Central memory CD8-positive, alpha-beta T cell (primary cell): ENCODE measurements at places on chromosomes 3 and 15.

DNA sequence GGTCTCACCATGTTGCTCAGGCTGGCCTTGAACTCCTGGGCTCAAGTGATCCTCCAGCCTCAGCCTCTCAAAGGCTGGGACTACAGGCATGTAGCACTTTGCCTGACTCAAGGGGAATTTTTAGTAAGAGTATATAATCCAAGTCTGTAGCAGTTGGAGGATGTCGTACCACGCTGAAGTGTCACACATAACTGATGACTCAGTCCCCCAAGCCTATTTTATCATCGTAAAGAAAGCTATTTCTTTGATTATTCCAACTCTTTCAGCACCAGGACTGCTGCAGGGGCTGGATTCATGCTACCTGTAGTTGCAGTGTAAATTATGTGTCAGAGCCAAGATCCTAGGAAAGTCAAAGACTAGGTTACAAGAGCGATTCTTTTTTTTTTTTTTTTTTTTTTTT is 1.4 kb upstream of the PRKCI start:
- peaks cover 20% of the 10 kb centered on the region for H3K4me1 ChIP-seq
- no peak overlapping the region for H3K27ac ChIP-seq
- H3K27me3 ChIP-seq, result no peaks in the 10 kb centered on the region
- DNase-seq, result no peak
- peak overlapping the region; percentile 41 for H3K4me3 ChIP-seq

DNA sequence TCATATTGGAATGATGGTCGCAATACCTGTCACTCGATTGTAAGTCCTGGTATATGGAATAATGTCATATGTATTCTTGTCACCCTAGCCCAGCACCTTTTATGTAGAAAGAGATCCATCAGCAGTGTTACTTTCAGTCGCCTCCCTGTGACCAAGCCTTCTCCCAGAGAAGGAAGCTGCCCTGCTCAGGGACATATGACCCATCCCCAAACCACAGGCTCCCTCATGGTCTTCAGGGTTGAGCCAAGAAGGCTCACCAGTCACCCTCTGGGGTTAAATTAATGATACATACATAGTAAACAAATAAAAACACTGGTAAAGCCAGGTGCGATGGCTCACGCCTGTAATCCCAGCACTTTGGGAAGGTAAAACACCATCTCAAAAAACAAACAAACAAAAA is 4.6 kb upstream of the MFGE8 start:
- H3K4me1 ChIP-seq, result peaks cover 5% of the 10 kb centered on the region
- H3K4me3 ChIP-seq, result no peak overlapping the region
- no peak overlapping the region for H3K27ac ChIP-seq
- H3K27me3 ChIP-seq, result peaks cover 47% of the 10 kb centered on the region

GRCh38 chr3:5123937-5124336 is 1.8 kb downstream of the ARL8B start:
- H3K27me3 ChIP-seq, result no peaks in the 10 kb centered on the region
- H3K4me1 ChIP-seq, result peaks cover 42% of the 10 kb centered on the region
- no peak for DNase-seq
- H3K27ac ChIP-seq, result peak overlapping the region; percentile 72
- peak overlapping the region; percentile 77 for H3K4me3 ChIP-seq

- no peaks in the 10 kb centered on the region for H3K36me3 ChIP-seq
- H3K4me3 ChIP-seq, result no peak overlapping the region
- no peak for DNase-seq
- no peak overlapping the region for H3K27ac ChIP-seq
Measured at GRCh38 chr15:68852461-68852860, 31.8 kb upstream of the ANP32A start.

GRCh38 chr3:37800022-37800551 is 61.6 kb upstream of the CTDSPL start:
- DNase-seq, result no peak
- H3K4me3 ChIP-seq, result no peak overlapping the region
- H3K4me1 ChIP-seq, result no peaks in the 10 kb centered on the region
- H3K36me3 ChIP-seq, result peaks cover 2% of the 10 kb centered on the region

DNA sequence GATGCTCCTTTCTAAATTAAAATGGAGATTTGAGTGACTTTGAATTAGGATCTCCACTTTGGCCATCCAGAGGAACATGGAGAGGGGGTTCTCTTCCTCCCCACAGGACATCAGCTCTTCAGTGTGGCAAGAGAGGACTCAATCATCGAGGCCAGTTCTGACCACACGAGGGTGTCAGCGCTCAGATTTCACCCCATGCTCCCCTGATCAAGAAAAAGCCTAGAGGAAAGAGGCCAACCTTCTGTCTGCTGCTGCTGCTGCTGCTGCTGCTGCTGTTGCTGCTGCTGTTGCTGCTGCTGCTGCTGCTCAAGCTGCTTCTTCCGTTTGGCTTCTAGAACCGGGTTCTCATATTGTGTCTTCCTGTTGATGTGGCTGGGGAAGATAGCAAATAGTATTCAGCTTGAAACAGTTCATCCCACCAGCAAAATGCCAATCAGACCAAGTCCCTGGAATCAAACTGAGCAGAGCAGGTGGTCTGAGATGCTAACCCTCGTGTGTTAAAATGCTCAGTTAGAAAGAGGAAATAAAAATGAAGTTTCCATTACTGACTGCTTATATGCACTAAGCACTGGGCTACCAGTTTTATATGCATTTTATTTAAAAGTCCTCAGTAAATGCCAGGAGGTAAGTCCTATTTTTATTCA is 599.0 kb downstream of the MAGI1 start:
- no peak overlapping the region for H3K4me3 ChIP-seq
- H3K27me3 ChIP-seq, result no peaks in the 10 kb centered on the region
- H3K4me1 ChIP-seq, result no peaks in the 10 kb centered on the region
- H3K27ac ChIP-seq, result no peak overlapping the region

- H3K4me1 ChIP-seq, result no peaks in the 10 kb centered on the region
- no peak overlapping the region for H3K4me3 ChIP-seq
- no peaks in the 10 kb centered on the region for H3K27me3 ChIP-seq
- H3K27ac ChIP-seq, result no peak overlapping the region
Measured at GRCh38 chr3:29823233-29823632, 542.4 kb downstream of the RBMS3 start.

- peaks cover 8% of the 10 kb centered on the region for H3K4me1 ChIP-seq
- no peak for DNase-seq
- peaks cover 9% of the 10 kb centered on the region for H3K36me3 ChIP-seq
- peak overlapping the region; percentile 19 for H3K27ac ChIP-seq
Measured at GRCh38 chr15:85755942-85756341, 38.8 kb downstream of the KLHL25 start.

- DNase-seq, result no peak
- no peak overlapping the region for H3K27ac ChIP-seq
- H3K36me3 ChIP-seq, result no peaks in the 10 kb centered on the region
- no peak overlapping the region for H3K4me3 ChIP-seq
Measured at GRCh38 chr3:106809623-106810299, 567.5 kb upstream of the CCDC54 start.

DNA sequence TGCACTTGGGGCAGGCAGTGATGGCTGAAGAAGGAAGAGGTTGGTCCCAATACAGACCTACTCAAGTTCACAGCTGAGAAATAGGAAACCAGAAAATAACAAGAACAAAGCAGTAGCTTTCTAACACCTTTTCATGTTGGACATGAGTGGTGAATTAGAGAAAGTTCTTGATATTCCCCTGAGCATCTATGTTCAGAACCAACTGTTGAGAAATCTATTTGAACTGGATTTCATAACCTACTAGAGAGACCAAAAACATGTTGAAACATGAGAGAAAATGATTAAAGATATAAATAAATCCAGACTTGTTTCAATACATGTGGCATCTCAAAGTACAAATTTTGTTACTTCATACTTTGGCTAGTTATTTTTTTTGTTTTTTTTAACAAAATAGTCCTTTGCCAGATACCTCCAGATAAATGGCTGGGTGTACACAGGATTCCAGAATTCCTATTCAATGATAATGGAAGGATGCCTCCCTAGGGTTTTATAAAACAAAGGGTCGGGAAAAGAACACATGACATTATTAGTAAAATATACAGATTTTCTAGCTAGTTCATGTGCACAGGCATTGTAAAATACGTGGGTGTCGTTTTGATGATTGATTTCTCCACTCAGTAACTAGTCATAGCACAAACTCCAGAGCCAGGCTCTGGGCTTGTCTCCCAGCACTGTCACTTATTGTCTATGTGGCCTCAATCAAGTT is 34.4 kb upstream of the TNFSF10 start:
- H3K27me3 ChIP-seq, result no peaks in the 10 kb centered on the region
- no peak overlapping the region for H3K27ac ChIP-seq
- no peak overlapping the region for H3K4me3 ChIP-seq
- peaks cover 5% of the 10 kb centered on the region for H3K36me3 ChIP-seq
- H3K4me1 ChIP-seq, result peaks cover 15% of the 10 kb centered on the region

- no peaks in the 10 kb centered on the region for H3K4me1 ChIP-seq
- no peak overlapping the region for H3K4me3 ChIP-seq
- no peak overlapping the region for H3K27ac ChIP-seq
Measured at GRCh38 chr3:16199769-16200168, 25.3 kb downstream of the GALNT15 start.

DNA sequence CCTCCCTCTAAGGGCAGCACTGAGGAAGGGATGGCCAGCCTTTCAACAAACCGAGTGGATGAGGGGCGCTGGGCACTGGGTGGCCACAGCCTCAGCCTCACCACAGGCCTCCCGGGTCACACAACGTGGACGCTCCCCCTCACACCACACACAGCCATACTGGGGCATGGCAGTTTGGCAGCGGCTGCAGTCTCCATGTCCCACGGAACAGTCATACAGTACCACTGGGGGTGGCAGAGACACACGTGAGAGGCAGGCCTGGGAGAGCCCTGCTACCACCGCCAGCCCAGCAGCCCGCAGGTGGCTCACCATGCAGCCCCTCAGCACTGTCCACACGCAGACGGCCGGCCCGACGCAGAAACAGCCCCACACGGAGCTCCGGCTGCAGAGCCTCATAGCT is 11.7 kb downstream of the PLXNB1 start:
- no peaks in the 10 kb centered on the region for H3K4me1 ChIP-seq
- DNase-seq, result no peak
- H3K36me3 ChIP-seq, result peaks cover 2% of the 10 kb centered on the region
- no peak overlapping the region for H3K4me3 ChIP-seq
- H3K27me3 ChIP-seq, result no peaks in the 10 kb centered on the region

DNA sequence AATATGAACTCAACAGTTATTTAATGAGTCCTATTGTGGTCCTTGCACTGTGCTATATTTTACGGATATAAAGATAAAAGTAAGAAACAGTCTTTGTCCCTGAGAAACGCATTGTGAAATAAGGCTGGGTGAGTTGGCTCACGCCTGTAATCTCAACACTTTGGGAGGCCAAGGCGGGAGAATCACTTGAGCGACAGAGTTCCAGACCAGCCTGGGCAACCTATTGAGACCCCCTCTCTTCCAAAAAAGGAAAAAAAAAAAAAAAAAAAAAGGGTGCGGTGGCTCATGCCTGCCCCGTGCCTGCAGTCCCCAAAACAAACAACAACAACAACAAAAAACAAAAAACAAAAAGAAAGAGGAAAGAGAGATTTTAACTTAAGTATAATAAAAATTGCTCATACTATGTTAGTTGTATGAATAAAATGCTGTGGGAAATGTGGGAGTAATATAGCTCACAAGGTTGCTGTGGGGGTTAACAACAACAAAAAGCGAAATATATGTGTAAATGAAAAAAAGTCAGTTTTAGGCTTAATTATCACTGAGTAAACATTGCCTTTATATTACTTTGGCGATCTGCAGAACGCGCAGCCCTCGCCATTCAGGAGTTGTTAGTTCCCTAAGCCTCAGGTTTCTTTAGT is 461 bp upstream of the FNDC3B start:
- peak overlapping the region; percentile 92 for H3K4me3 ChIP-seq
- peaks cover 5% of the 10 kb centered on the region for H3K36me3 ChIP-seq
- no peak for DNase-seq
- H3K27ac ChIP-seq, result peak overlapping the region; percentile 97
- H3K4me1 ChIP-seq, result peaks cover 34% of the 10 kb centered on the region
- no peaks in the 10 kb centered on the region for H3K27me3 ChIP-seq

GRCh38 chr15:73884159-73884558 is 10.8 kb downstream of the TBC1D21 start:
- peaks cover 29% of the 10 kb centered on the region for H3K27me3 ChIP-seq
- no peaks in the 10 kb centered on the region for H3K4me1 ChIP-seq

- H3K27ac ChIP-seq, result no peak overlapping the region
- peaks cover 59% of the 10 kb centered on the region for H3K27me3 ChIP-seq
- peaks cover 2% of the 10 kb centered on the region for H3K36me3 ChIP-seq
- no peak for DNase-seq
- no peak overlapping the region for H3K4me3 ChIP-seq
Measured at GRCh38 chr15:74209560-74209958, 7.0 kb upstream of the STRA6 start.

GRCh38 chr15:61815356-61816083 is 244.7 kb downstream of the VPS13C start:
- peaks cover 54% of the 10 kb centered on the region for H3K27me3 ChIP-seq
- peaks cover 3% of the 10 kb centered on the region for H3K36me3 ChIP-seq
- DNase-seq, result no peak
- no peaks in the 10 kb centered on the region for H3K4me1 ChIP-seq
- H3K27ac ChIP-seq, result no peak overlapping the region
- no peak overlapping the region for H3K4me3 ChIP-seq

DNA sequence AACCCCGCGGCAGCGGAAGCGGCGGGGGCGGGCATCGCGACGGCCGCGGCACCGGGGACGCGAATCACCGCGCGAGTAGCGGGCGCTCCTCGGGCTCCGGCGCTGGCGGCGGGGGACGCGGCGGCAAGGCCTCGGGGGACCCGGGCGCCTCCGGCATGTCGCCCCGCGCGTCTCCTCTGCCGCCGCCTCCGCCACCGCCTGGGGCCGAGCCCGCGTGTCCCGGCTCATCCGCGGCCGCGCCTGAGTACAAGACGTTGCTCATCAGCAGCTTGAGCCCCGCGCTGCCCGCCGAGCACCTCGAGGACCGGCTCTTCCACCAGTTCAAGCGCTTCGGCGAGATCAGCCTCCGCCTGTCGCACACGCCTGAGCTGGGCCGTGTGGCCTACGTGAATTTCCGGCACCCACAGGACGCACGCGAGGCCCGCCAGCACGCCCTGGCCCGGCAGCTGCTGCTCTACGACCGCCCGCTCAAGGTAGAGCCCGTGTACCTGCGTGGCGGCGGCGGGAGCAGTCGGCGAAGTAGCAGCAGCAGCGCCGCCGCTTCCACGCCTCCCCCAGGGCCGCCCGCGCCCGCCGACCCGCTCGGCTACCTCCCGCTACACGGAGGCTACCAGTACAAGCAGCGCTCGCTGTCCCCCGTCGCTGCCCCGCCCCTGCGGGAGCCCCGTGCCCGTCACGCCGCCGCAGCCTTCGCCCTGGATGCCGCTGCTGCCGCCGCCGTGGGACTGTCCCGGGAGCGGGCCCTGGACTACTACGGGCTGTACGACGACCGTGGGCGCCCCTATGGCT is 675 bp downstream of the RBM15B start:
- H3K4me1 ChIP-seq, result peaks cover 50% of the 10 kb centered on the region
- H3K27ac ChIP-seq, result peak overlapping the region; percentile 81
- no peaks in the 10 kb centered on the region for H3K27me3 ChIP-seq
- peak overlapping the region; percentile 75 for H3K4me3 ChIP-seq
- peaks cover 53% of the 10 kb centered on the region for H3K36me3 ChIP-seq
